ENCODE measurements at places on chromosomes 5 and 9.

- no peak for DNase-seq
Observed at GRCh38 chr5:96823900-96824380, 16.2 kb upstream of the ERAP1 start.

GRCh38 chr5:141753143-141753970 lies 71.3 kb upstream of the ARAP3 start:
- no peak for DNase-seq

DNA sequence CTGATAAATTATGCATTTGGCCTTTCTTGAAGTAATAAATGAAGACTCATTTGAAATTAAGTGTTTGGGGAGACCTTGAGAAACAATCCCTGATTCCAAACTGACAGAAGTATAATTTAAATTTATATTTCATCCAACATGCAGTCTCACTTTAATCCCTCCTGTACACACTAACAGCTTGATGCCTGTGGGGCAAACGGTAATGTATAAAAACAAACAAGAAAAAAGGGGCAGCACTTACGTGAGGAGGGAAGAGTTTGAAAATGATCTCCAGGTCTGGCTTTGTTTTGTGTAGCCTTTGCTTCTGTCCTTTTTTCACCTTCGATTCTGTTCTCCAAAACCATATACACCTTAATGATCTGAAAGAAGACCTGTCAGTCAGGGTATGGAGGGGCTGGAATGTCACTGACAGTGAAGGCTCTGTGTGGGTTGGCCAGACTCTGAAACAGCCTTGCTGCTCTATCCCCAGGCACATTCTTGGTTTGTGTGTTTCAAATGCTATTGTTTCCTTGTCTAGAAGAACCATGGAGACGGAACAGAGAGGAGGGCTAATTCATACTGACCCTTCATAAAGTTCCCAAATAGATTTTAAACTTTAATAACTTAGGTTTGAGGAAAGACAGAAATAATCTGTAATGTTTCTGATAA lies 338.2 kb upstream of the WWC1 start:
- DNase-seq = no peak

GRCh38 chr9:26723486-26723885 lies 169.1 kb downstream of the CAAP1 start:
- DNase-seq = peak; percentile 32

GRCh38 chr9:83218411-83219090 lies 155.6 kb upstream of the RASEF start:
- no peak for DNase-seq

DNA sequence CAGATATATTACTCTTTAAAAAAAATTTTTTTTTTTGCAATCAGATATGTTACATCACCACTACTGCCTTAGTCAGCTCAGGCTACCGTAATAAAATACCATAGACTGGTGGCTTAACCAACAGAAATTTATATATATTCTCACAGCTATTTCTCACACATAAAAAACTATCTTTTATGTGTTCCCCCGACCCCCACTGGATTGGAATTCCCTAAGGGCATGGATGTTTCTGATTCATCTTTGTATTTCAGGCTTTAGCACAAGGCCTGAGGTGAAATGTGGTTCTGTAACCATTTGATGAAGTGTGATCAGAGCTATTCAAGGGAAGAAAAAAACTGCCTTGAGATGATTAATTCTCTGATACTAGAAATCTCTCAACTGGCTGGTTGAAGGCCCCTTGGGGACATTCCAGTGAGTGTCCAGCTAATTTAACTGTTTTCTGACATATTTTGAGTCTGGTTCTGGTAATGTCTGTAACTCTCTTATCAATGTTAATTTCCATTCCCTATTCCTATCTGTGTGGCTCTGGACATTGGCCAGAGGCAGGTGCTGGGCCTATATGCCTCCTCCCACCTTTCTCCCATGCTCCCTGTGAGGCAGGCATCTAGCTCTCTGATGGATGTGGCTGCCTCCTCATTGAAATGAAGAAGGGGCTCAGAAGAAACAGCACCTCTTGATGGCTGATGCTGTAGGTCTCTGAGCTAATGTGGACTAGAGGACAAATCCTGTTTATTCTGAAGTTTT lies 2.5 kb downstream of the CD14 start:
- DNase-seq = no peak

DNA sequence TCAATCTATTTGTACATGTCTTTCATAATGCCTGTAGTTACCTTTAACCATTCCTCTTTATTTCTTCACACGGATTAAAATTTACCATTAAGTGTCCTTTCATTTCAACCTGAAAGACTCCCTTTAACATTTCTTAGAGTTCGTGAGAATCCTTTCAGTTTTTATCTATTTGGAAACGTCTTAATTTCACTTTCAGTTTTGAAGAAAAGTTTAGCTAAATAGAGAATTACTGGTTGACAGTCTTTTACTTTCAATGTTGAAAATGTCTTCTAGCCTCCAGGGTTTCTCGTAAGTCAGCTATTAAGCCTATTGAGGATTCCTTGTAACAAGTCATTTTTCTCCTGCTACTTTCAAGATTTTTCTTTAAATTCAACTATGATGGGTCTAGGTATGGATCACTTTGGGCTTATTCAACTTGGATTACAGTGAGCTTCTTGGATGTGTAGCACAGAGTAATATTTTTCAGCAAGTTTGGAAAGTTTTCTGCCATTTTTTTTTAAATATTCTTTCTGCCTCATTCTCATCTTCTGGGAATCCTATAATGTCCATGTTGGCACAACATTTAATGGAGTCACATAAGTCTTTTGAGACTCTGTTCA lies 48.5 kb downstream of the RFX3 start:
- no peak for DNase-seq

DNA sequence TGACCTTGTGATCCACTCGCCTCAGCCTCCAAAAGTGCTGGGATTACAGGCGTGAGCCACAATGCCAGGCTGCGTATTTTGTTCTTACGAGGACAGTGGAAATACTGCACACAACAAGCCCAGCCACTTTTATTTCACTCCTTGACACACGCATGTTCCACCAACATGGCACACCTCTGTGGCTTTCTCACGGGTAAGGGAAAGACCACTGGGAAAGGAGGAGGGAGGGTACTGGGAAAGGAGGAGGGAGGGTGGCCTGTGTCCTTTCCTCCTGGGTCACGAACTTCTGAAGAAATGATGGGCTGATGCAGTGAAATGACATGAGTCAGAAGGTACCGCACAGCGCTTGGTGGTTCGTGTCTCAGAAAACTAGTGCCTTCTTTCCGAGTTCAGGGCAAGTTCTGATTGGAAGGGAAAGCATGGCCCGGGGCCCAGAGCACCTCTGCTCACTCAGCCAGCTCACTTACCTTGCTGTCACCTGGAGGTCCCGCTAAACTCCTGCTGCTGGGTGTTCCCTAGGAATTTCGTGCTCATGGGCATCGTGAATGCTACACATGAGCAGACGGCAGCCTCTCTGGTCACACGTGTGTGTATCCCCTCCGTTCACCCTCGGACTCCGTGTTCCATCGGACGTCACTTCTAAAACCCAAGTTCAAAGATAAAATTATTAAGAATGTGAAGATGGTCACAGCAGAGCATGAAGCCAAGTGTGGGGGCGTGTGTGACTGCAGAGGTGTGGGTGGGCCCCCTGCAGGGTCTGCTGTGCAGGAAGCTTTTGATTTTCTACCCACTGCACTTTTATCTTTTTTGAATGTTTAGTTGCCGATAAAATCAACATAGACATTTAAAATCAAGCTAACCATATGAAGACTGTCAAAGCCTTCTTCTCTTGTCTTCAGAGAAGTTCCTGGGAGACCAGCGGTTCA lies 42.9 kb downstream of the LAMC3 start:
- no peak for DNase-seq

GRCh38 chr5:136276946-136277345 lies 84.0 kb upstream of the SMIM32 start:
- no peak for DNase-seq

DNA sequence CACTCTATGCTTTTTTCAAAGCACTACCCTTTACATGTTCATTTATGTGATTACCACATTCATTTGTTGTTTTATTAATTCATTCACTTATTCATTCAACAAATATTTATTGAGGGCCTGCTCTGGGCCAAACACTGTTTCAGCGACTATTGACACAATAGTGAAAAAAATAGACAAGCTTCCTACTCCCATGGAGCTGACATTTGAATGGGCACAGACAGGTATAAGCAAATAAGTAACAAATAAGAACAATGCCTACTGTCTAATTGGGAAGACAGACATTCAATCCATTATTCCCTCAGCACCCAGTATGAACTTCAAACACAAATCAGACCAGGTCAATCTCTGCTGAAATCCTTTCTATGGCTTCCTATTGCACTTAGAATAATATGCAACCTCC lies 156.9 kb upstream of the NR3C1 start:
- no peak for DNase-seq

- DNase-seq = no peak
Observed at GRCh38 chr9:35306283-35306682, 144.5 kb downstream of the UNC13B start.

Data from T-helper 2 cell (primary cell).